Mesendoderm (in vitro differentiated cells): ENCODE measurements at places on chromosomes 3 and 15.
A peak's percentile ranks its signal among the peaks of the same experiment; 100 is the strongest.

DNA sequence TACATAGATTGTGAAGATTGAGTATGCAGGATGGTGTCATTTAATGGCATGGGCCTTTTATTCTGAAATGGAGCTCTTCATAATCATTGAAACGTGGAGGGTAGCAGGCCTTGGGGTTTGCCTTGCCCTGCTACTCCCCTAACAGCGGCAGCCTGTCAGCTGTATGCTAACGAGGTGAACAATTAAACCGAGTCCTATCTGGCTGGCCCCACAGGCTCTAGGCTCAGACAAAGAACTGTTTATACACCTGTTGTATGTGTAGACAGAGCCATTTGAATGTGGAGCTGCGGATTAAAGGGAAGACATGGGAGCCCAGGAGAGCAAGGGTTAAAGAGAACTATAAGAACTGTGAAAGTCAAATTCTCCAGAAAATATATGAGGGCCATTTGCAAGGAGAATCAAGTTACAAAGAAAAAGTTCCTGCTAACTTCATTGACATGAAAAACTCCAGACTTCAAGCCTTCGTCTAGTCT lies 116.7 kb upstream of the CGNL1 start:
- H3K27me3 ChIP-seq, result no peaks in the 10 kb centered on the region
- H3K4me1 ChIP-seq, result no peaks in the 10 kb centered on the region
- DNase-seq, result peak; percentile 93
- no peaks in the 10 kb centered on the region for H3K36me3 ChIP-seq
- H3K27ac ChIP-seq, result no peak overlapping the region

DNA sequence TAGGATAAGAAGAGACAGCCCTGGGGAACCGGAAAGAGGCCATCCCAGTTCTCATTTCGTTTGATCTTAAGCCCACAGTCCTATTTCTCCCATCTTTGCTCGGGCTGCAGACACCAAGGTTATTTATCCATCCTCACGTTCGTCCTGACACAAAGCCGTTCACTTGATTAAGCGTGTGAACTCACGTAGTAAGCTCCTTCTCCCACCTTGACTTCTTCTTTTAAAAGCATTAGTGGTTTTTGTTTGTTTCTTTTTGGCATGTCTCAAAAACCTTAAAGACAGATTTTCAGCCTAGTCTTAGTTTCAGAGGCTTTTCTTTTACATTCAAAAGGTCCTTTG lies 70.9 kb downstream of the TGFBR2 start:
- no peak for DNase-seq
- H3K27ac ChIP-seq, result no peak overlapping the region
- no peak overlapping the region for H3K4me3 ChIP-seq
- H3K4me1 ChIP-seq, result peaks cover 6% of the 10 kb centered on the region
- peaks cover 7% of the 10 kb centered on the region for H3K36me3 ChIP-seq

GRCh38 chr3:102348904-102349303 lies 85.9 kb upstream of the ZPLD1 start:
- H3K4me3 ChIP-seq, result no peak overlapping the region
- no peaks in the 10 kb centered on the region for H3K27me3 ChIP-seq
- no peak overlapping the region for H3K27ac ChIP-seq
- DNase-seq, result no peak
- no peaks in the 10 kb centered on the region for H3K36me3 ChIP-seq

GRCh38 chr3:190886945-190887344 lies 24.5 kb upstream of the GMNC start:
- no peaks in the 10 kb centered on the region for H3K36me3 ChIP-seq
- H3K4me3 ChIP-seq, result no peak overlapping the region
- no peaks in the 10 kb centered on the region for H3K27me3 ChIP-seq
- DNase-seq, result no peak

GRCh38 chr3:5699811-5700210 lies 512.3 kb downstream of the EDEM1 start:
- H3K4me3 ChIP-seq, result no peak overlapping the region
- H3K4me1 ChIP-seq, result no peaks in the 10 kb centered on the region
- no peaks in the 10 kb centered on the region for H3K27me3 ChIP-seq
- H3K27ac ChIP-seq, result no peak overlapping the region
- no peaks in the 10 kb centered on the region for H3K36me3 ChIP-seq
- DNase-seq, result no peak

GRCh38 chr3:150786791-150787190 lies 23.8 kb upstream of the SIAH2 start:
- no peak for DNase-seq
- H3K27ac ChIP-seq, result no peak overlapping the region
- no peaks in the 10 kb centered on the region for H3K27me3 ChIP-seq
- no peaks in the 10 kb centered on the region for H3K36me3 ChIP-seq
- H3K4me3 ChIP-seq, result no peak overlapping the region
- no peaks in the 10 kb centered on the region for H3K4me1 ChIP-seq

DNA sequence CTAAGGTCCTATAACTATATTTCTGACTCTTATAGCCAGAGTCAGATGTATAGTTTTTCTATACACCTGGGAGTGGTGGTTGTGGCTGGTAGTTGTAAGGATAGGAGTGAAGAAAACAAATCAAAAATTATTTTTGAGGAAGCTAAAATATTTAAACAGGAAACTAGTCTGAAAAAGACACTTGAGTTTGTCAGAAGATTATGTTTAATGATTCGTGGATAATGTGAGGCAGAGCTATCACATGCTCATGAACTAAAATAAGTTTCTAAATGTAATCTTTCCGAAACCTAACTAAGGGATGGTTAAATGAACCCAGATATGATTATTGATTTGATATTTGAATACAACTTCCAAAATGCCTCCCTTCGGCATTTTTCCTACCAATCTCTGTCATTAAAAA lies 30.4 kb downstream of the GABRR3 start:
- H3K36me3 ChIP-seq, result no peaks in the 10 kb centered on the region
- no peaks in the 10 kb centered on the region for H3K27me3 ChIP-seq
- H3K27ac ChIP-seq, result no peak overlapping the region
- DNase-seq, result no peak
- no peak overlapping the region for H3K4me3 ChIP-seq

- H3K27me3 ChIP-seq, result no peaks in the 10 kb centered on the region
- DNase-seq, result no peak
- no peak overlapping the region for H3K4me3 ChIP-seq
- peaks cover 7% of the 10 kb centered on the region for H3K36me3 ChIP-seq
- no peaks in the 10 kb centered on the region for H3K4me1 ChIP-seq
- no peak overlapping the region for H3K27ac ChIP-seq
Observed at GRCh38 chr3:14153663-14154062, 24.7 kb downstream of the XPC start.
